Endodermal cell (in vitro differentiated cells): ENCODE measurements at places on chromosomes 13 and 19. TPM values are rescaled to one million over a fixed set of nuclear protein-coding genes. Genes with fewer than 3 reads are reported as not detected.

PPM1N gene
- 3.5 to 6.1 TPM (median 6.1 TPM) in 3 replicates for total RNA-seq

ZNF526 gene
- total RNA-seq = 11.9 to 18.4 TPM (median 15.7 TPM) in 3 replicates

SLC46A3 gene
- 1.8 to 3.9 TPM (median 1.8 TPM) in 3 replicates for total RNA-seq

C13orf42 gene
- 25.0 and 27.7 TPM in 2 replicates for total RNA-seq

SLITRK1 gene
- total RNA-seq = 0.11 and 0.18 TPM in 2 replicates

CLEC17A gene
- total RNA-seq = not detected in 3 replicates

ZNF723 gene
- total RNA-seq = not detected in 3 replicates

PRRG2 gene
- total RNA-seq = 2.6 and 3.7 TPM in 2 replicates

FUT3 gene
- 0.61 to 1.3 TPM (median 1.2 TPM) in 3 replicates for total RNA-seq

HRC gene
- total RNA-seq = 0.57 and 0.79 TPM in 2 replicates

KLF2 gene
- total RNA-seq = 0.22 to 0.92 TPM in 2 of 3 replicates, not detected in the other

FUT1 gene
- 6.3 to 7.0 TPM (median 6.6 TPM) in 3 replicates for total RNA-seq

RASGRP4 gene
- not detected in 3 replicates for total RNA-seq

NFIX gene
- 0.20 and 0.22 TPM in 2 replicates for total RNA-seq

POU2F2 gene
- total RNA-seq = 1.6 and 2.6 TPM in 2 replicates

COX7A1 gene
- 1.6 and 2.4 TPM in 2 replicates for total RNA-seq

ZNF221 gene
- 9.7 and 11.5 TPM in 2 replicates for total RNA-seq

ZNF345 gene
- total RNA-seq = 4.7 to 7.0 TPM (median 6.4 TPM) in 3 replicates

C19orf85 gene
- 2.3 and 3.1 TPM in 2 replicates for total RNA-seq

GPR180 gene
- 5.9 and 6.6 TPM in 2 replicates for total RNA-seq

CCDC122 gene
- 5.6 to 11.5 TPM (median 9.1 TPM) in 3 replicates for total RNA-seq

TMEM145 gene
- total RNA-seq = 0.38 to 12.8 TPM (median 1.0 TPM) in 3 replicates

TUBA3C gene
- not detected in 2 replicates for total RNA-seq

PAK4 gene
- 60.8 and 63.9 TPM in 2 replicates for total RNA-seq

SIGLEC8 gene
- total RNA-seq = not detected in 2 replicates

POU4F1 gene
- total RNA-seq = 0.07 to 0.15 TPM (median 0.11 TPM) in 3 replicates

NCAN gene
- total RNA-seq = 0.77 to 1.2 TPM (median 0.84 TPM) in 3 replicates

PCSK4 gene
- total RNA-seq = 31.6 to 33.4 TPM (median 33.1 TPM) in 3 replicates

RLN3 gene
- not detected in 2 replicates for total RNA-seq

CGB8 gene
- not detected in 3 replicates for total RNA-seq

ATP4A gene
- total RNA-seq = 0.18 TPM in 1 of 2 replicates, not detected in the other

ZNF878 gene
- 1.6 and 1.7 TPM in 2 replicates for total RNA-seq

SLC25A42 gene
- total RNA-seq = 6.6 to 28.1 TPM (median 8.0 TPM) in 3 replicates

PTPRH gene
- total RNA-seq = not detected in 2 replicates

HCN2 gene
- 0.15 to 0.61 TPM (median 0.27 TPM) in 3 replicates for total RNA-seq

TEX29 gene
- 0.47 TPM in 1 of 2 replicates, not detected in the other for total RNA-seq

IL12RB1 gene
- total RNA-seq = not detected in 3 replicates

TPTE2 gene
- total RNA-seq = not detected in 3 replicates

STXBP2 gene
- total RNA-seq = 115 and 126 TPM in 2 replicates

SPACA4 gene
- total RNA-seq = not detected in 2 replicates

DNAAF3 gene
- total RNA-seq = 5.0 and 5.9 TPM in 2 replicates

KLK7 gene
- total RNA-seq = not detected in 3 replicates

GARIN5A gene
- total RNA-seq = 8.3 to 9.5 TPM (median 8.8 TPM) in 3 replicates

IGSF23 gene
- total RNA-seq = not detected in 2 replicates

FXYD3 gene
- not detected in 3 replicates for total RNA-seq

PSG6 gene
- total RNA-seq = not detected in 2 replicates

CAPN12 gene
- total RNA-seq = 14.5 to 83.6 TPM (median 15.4 TPM) in 3 replicates

GGACT gene
- total RNA-seq = 4.2 to 6.6 TPM (median 6.0 TPM) in 3 replicates

MADCAM1 gene
- 0.86 to 2.6 TPM (median 1.5 TPM) in 3 replicates for total RNA-seq

ZNF534 gene
- 0.19 TPM in 1 of 3 replicates, not detected in the others for total RNA-seq

LHFPL6 gene
- total RNA-seq = 0.53 to 1.1 TPM (median 0.77 TPM) in 3 replicates

KLK10 gene
- 0.63 to 0.91 TPM (median 0.80 TPM) in 3 replicates for total RNA-seq

WDR87 gene
- not detected in 2 replicates for total RNA-seq

ZNF439 gene
- total RNA-seq = 0.38 to 0.65 TPM (median 0.47 TPM) in 3 replicates
